ENCODE measurements at places on chromosomes 7 and 10.
A peak's percentile ranks its signal among the peaks of the same experiment; 100 is the strongest.

DNA sequence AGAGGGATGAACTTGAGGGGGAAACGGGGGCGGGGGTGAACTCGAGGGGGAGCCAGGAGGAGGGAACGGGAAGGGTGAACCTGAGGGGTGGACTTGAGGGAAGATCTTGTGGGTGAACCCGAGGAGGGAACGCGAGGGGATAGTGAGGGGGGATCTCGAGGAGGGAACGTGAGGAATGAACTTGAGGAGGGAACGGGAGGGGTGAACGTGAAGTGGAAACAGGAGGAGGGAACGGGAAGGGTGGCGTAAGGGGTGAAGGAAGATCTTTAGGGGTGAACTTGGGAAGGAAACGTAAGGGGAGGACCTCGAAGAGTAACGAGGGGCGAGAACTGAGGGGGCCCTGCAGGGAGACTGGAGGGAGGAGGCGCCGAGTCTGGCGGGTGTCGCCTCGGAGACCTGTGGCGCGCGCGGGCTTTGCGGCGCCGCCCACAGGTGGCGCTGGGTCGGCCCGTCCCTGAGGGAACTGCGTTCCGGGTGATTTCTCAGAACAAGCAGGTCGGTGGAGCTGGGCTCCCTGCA is 651 bp downstream of the MYO3A start:
- DNase-seq: no peak

GRCh38 chr10:88979153-88979562 is 11.4 kb upstream of the FAS start:
- DNase-seq: no peak

DNA sequence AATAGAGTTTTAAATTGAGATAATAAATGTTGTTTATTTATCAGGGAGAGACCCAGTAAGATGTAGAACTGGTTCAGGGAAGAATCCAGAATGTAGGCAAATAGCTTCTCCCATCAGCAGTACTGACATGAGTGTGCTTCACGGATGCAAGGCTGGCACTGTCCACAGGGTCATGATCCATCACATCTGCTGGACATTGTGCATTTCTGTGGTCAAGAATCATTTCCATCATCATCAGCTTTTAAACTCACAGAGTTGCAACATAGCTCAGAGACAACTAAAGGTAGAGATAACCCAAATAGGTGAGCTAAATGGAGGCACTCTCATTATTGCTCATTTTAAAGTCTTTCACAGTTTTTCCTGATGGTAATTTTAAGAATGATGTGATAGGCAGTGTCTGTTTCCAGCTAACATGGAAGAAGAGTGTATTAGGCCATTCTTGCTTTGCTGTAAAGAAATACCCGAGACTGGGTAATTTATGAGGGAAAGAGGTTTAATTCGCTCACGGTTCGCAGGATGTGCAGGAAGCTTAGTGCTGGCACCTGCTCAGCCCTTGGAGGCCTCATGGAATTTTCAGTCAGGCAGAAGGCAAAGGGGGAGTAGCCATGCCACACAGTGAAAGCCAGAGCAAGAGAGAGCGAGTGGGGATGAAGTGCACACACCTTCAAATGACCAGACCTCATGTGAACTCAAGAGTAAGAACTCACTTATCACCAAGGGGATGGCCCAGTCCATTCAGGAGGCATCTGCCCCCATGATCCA is 80.8 kb downstream of the INPP5A start:
- no peak for DNase-seq

GRCh38 chr10:100972904-100973535 is 3.7 kb downstream of the SEMA4G start:
- DNase-seq: no peak

DNA sequence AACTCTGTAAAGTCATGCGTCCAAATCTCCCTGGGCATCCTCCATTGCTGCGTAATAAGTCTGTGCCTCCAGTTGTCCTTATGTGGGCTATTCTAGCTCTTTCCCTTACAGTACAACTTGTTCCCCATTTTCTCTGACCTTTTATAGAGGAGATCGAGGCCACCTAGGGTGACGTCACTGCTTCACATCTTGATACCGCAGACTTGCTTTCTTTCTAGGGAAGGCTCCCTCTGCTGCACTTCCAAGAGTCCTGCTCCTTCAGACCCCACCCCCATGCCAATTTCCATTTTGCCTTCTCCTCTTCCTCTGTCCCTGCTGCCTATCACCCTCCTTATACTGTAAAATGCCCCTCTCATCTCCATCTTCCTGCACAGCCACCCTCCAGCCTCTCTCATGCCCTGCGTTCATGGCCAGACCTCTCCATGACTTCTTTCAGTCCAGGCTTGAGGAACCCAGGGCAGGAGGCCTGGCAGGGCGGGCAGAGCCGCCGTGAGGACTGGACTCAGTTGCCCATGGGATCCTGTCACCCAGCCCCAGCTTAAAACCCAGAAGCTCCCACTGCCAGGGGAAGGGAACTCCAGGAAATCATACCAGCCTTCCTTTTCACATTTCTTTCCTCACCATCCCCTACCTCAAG is 57.5 kb downstream of the CAMK1D start:
- no peak for DNase-seq

- DNase-seq: peak; percentile 27
Measured at GRCh38 chr7:132437730-132438129, 138.5 kb downstream of the PLXNA4 start.

GRCh38 chr10:118930614-118931013 is 98.9 kb upstream of the NANOS1 start:
- no peak for DNase-seq

- no peak for DNase-seq
Measured at GRCh38 chr10:79382491-79382941, 35.2 kb downstream of the PPIF start.

GRCh38 chr10:12909182-12909835 is 92.2 kb downstream of the CCDC3 start:
- no peak for DNase-seq

DNA sequence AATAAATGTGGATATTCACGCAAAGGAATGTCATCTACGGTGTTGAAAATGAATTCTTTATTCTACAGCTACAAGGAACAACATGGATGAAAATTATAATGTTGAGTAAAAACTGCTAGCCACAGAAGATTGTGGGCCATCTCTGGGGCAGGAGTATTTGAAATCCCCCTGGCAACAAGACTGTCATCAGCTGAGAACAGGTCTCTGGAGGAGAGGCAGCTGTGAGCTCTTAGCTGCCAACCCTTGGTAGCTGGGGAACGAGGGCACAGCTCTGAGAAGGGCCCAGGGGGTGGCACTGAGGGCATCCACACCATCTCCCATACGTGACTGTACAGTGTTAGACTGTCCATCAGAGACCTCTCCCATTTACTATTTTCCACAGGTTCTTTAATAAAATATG is 340.1 kb upstream of the MGMT start:
- no peak for DNase-seq

- no peak for DNase-seq
Measured at GRCh38 chr7:45389073-45389872, 184.9 kb upstream of the ADCY1 start.

- DNase-seq: no peak
Measured at GRCh38 chr7:41287559-41288335, 415.1 kb downstream of the INHBA start.

DNA sequence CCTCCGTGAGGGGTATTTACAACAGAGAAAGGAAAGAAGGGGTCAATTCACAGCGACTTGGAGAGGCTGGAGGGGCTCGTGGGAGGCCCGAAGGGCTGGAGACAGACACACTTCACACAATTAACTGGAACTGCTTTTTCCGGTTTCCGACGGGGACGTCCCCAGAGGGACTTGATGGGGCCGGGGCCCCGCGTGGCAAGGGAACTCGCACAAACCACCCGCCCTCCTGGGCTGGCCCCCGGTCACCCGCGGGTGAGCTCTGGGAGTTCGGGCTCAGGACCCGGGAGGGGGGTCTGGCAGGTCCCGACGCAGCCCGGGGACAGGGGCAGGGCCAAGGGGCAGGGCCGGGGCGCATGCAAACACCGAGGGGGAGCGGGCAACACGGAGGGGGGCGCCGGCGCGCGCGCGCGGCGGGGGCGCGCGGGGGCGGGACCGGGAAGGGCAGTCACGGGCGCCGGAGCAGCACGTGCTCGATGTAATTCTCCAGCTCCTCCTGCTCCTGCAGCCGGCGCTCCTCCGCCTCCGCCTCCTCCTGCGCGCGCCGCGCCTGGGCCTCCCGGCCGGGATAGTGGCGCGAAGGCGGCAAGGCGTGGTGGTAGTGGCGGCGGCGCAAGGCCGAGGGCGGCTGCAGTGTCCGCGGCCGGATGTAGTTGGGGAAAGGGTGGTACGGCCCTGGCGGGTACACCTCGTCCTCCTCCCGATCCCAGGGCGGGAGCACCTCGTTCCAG is 2.7 kb downstream of the VGF start:
- DNase-seq: peak; percentile 69

GRCh38 chr7:2004841-2005725 is 227.7 kb downstream of the MAD1L1 start:
- no peak for DNase-seq

- peak; percentile 47 for DNase-seq
Measured at GRCh38 chr7:18345641-18346234, 149.8 kb upstream of the HDAC9 start.

DNA sequence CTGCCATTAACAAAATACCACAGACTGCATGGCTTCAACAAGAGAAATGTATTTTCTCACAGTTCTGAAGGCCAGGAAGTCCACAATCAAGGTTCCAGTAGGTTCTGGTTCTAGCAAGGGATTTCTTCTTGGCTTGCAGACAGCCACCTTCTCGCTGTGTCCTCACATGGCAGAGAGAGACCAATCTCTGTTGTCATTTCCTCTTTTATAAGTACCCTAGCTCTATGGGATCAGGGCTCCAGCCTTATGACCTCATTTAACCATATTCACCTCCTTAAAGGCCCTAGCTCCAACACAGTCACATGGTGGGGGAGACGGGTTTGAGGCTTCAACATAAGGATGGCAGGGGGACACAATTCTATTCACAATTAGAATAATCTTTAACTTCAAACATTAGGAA is 23.6 kb downstream of the ABI1 start:
- DNase-seq: no peak

GRCh38 chr7:136136906-136137454 is 159.8 kb upstream of the MTPN start:
- no peak for DNase-seq

DNA sequence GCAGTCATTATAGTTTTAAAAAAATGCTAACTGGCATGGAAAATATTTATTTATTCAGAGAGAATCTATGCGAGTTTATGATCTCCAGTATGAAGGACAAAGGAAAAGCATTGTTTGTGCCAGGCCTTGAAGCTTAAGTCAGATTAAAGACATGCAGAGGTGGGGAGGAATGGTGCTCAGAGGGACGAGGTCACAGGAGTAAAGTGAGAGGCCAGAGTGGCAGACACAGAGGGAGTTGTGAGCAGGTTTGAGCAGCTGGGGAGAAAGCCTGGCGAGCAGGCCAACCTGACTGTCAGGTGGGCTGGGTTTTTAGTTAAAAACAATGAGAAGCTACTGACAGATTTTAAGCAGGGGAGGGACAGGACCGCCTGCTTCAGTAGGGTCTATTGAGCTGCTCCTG is 6.8 kb upstream of the CCNY start:
- DNase-seq: no peak

DNA sequence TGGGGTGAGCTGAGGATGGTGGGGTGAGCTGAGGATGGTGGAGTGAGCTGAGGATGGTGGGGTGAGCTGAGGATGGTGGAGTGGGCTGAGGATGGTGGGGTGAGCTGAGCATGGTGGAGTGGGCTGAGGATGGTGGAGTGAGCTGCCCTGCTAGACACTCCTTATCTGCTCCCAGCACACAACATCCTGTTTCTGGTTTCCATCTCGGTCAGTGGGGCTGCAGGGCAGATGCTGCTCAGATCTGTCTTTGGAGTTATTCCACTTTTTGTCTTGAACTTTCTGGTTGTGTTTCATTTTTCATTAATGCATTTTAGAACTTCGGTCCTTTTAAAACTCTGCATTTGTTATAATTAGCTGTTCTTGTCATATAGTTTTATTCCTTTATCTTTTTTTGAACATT is 67.9 kb upstream of the ANTXRL start:
- DNase-seq: no peak

DNA sequence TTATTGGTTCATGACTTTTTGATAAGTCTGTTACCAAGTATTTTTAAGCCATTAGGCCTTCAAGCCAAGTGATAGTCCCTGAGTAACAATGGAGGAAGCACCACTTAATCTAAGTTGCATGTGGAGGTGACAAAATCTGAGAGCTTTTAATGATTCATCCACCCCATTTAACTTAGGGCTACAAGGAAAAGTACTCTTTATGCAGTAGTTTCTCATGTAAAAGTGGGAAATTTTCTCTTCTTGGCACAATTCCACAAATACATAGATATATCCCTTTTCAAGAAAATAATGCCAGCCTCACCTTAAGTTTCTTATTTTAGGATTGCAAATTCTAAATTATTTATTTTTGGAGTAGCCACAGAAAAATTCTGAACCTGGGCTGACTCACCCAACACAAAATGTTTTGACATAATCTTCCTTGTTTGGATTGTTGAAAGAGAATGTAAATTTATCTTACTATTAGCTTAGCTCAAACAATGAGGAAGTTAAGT is 85.7 kb downstream of the SUGCT start:
- DNase-seq: no peak

- DNase-seq: no peak
Measured at GRCh38 chr10:58517491-58518355, 5.1 kb downstream of the BICC1 start.

GRCh38 chr10:61891906-61892585 is 9.5 kb upstream of the ARID5B start:
- no peak for DNase-seq

GRCh38 chr10:21535494-21535965 is 1.5 kb downstream of the MLLT10 start:
- no peak for DNase-seq
